ENCODE measurements at places on chromosomes 7 and 10.

DNA sequence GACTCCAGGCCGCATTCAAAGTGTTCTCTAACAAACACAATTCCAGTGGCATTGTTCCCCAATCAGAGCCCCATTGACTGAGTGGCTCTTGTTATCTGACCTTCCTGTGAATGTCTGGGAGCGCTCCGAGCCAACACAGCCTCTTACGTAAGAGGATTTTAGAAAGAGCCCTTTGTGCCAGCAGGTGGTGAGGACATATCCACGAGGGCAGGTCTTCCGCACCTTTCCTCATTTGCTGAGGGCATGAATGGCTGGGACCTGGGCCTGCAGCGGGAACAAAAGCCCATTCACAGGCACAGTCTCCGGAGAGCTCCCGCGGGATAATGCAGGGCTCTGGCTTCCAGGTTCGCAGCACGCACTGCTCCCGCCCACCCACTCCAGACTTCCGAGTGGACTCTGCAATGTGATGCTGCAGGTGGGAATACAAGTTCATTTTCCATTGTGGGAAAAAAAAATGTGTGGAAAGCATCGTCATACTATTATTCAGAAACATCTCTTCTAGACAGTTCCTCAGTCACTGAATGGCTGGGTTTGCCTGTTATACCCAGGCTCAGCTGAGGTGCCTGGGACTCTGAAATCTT is 295.0 kb upstream of the IGFBP3 start:
- DNase-seq = no peak

DNA sequence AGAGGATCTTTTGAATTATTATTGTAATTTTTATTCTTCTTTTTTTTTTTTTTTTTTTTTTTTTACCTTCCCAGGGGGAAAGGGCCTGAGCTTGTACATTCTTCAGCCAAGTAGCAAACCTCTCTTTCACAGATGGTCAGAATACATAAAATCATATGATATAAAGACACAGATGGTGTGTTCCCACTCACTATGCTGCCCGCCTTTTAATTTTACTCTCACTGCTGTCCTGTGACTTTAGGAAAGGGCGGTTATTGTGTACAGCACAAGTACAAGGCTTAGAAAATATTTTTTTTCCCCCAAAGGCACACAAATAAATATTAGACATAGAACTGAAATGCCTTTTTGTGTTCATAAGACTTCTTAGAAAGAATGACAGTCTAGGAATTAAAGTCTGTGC is 213.6 kb downstream of the RPS24 start:
- no peak for DNase-seq

DNA sequence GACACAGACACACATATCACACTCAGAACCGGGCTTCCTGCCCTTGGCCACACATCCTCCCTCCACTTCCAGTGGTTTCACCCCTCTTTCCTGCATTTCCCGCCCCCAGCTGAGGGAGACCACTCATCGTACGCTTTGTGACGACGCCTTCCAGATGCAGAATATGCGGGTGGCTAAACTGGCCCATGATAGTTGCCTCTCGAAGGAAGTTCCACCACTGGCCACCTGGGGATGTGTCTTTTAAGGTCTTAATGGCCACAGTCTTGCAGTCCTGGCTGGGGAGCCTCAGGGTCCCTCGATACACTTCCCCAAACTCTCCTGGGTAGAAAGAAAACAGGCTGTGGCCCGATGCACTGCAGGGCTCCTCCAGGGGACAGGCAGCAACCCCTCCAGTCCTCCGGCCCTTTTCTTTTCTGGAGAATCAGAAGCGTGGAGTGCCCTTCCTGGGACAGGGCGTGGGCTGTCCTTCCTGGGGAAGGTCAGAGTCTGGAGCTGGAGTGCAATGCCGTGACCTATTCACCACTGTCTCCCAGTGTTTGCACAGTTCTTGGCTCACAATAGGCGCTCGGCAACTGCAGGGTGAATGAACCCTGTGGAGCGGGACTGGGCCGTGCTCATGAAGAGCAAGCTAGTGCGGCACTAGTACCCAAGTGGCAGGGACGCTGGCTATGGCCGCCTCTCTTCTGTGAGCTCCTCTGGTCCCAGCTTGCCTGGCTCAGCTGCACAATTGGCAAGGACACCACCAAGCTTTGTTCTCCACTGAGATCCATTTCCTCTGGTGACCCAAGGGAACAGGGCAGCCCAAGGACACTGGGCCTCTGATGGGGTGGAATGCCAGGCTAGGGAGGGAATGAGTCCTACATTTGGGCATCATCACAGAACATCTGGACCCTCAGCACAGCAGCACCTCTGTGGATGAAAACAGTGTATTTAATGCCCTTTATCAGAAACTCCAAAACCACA is 13.2 kb downstream of the EPHA1 start:
- DNase-seq = no peak

DNA sequence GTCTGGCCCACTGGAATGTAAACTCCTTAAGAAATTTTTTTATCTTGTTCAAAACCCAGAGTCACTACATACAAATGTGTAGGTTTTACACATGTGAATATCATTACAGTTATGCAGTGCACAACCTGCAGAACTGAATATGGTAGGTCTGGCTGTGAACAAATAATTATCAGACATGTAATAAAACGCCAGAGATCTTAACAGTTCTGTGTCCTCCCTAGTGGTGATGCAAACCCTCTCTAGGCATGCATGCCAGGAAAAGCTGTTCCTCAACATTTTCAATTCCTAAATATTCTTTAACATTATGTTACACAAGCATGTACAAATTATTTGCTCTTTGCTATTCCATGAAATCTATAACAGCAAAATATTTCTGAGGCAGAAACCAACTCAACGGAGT is 124.6 kb downstream of the IMMP2L start:
- DNase-seq = no peak

- no peak for DNase-seq
Measured at GRCh38 chr10:17609523-17610079, 7.6 kb downstream of the HACD1 start.

- DNase-seq = no peak
Measured at GRCh38 chr10:97451605-97452004, 5.6 kb downstream of the ZDHHC16 start.

DNA sequence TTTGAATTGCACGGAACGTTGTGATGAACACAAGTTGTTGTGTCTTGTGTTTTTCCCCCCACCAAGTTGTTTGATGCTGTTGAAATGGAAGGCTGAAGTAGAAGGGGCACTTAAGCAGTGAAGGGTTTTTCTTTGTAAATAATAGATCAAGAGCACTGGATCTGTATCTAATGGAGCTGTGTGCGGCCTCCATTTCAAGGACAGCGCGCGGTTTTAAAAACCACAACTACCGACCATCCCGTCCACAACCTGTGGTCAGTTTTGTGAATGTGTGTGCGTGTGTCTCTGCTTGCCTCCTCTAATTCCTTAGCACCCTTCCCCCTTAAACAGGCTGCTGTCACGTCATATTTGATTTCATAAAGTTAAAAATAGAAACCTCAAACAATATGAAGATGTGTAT is 165.5 kb downstream of the TCF7L2 start:
- no peak for DNase-seq

DNA sequence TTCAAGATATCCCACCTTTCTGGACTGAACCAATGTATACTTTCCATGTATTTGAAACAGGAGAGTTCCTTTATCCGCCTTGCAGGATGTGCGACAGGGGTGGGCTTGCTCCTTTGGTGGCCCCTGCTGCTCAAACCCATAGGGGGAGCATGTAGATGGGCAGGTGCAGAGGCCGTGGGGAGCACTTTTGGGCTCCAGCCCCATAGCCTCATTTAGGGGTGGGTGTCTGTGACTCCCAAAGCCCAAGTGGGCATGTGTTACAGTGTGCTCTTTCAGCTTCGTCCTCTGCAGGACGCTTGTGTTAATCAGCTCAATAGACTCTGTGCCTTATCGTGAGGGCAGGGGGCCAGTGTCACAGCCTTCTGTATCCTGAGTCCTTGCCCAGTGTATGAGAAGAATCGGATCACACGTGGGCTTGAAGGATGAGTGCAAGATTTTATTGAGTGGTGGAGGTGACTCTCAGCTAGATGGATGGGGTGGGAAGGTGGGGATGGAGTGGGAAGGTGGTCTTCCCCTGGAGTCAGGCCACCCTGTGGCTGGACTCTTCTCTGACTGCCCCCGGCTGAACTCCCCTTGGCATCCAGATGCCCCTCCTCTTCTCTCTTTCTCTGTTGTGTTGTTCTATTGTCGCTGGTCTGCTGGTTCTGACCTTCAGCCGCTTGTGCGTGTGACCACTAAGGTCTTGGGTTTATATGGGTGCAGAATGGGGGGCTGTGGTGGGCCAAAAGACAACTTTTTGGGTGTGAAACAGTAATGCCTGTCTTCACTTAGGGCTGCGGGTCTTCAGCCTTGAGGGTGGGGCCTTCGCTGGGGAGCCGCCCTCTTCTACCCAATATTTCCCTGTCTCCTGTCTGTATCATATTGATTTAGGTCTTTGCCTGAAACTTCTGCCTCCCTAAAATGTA is 262.2 kb downstream of the GLRX3 start:
- DNase-seq = no peak

Data from AG10803 (cell line).